ENCODE measurements at places on chromosomes 4 and X.
A peak's percentile ranks its signal among the peaks of the same experiment; 100 is the strongest.

DNA sequence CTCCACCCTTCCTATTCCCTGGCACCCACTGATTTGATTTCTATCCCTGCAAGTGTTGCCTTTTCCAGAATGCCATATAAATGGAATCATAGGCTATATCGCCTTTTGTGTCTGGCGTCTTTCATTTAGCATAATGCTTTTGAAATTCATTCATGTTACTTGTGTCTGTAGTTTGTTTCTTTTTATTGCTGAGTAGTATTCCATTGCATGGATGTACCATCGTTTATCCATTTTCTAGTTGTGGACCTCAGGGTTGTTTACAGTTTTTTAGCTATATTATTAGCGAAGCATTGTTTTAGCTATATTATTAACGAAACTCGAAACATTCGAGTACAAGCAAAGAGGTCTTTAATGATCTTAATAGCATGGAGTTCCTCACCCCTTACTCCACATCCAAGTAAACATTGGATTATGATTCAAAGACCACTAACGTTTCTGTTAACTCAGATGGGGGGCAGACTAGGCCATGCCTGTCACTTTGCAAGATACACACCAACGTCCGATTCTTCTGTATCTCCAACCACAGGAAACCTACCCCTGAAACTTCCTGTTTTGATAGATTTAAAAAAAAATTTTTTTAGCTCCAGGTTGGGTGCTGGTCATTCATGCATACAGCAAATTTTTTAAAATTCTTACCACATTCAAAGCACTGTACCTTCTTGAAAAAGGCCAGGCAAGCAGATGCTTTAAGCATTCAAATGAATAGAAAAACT, 1.1 kb downstream of the DCK start:
- DNase-seq = no peak

DNA sequence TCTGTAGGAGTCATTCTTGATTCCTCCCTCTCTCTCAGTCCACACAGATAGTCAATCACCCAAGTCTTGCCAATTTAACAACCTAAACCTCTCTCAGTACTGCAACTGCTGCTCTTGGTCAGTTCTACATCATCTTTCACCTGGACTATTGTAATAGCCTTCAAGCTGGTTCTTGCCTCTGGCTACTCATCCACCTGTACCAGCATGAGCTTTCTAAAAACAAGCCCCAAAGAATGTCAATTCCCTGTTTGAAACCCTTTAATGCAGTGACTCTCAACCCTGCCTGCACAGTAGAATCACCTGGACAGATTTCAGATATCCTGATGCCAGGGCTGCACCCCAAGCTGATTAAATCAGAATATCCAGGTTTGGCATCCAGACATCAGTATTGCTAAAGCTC, 48.3 kb downstream of the VGLL1 start:
- DNase-seq = no peak

- no peak for DNase-seq
These were observed 18.3 kb upstream of the ADAMTS3 start for GRCh38 chr4:72587334-72587733.

GRCh38 chrX:85503258-85504158, 124.0 kb upstream of the POF1B start:
- no peak for DNase-seq

DNA sequence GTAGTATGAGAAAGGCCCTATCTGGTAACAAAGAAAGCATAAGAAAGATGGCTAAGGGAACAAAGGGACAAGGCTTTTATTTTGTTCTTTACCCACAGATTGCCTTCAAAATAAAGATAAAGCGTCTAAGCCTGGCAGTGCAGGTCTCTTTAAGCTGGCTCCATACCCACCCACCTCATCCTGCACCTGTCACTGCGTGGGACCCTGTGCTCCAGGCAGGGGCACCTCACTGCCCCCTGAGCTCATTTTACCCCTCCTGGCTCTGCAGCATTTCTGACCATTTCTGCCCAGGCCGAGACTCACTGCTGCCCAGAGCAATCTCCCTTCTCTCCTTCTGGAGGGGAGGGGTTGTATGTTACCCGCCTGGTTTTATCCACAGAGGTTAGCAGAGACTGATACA, 1.7 kb upstream of the CYP4V2 start:
- DNase-seq = no peak

DNA sequence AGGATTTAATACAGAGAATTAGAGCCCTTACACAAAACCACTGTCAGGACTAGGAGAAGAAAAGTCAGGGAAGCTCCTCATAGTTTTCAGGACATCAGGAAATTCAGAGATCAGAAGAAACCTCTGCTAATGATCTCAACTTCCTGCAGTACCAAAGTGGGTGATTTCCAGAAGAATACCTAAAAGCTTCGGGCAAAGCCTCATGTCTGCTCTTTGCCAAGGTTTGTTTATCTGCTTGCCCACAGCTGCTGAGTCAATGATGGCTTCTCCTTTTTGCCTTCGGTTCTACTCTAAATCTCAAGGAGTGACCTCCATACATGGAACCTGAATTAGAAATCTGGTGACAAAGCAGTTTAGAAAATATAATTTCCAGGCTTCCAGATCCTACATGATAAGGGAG, 68.4 kb downstream of the USP38 start:
- no peak for DNase-seq

DNA sequence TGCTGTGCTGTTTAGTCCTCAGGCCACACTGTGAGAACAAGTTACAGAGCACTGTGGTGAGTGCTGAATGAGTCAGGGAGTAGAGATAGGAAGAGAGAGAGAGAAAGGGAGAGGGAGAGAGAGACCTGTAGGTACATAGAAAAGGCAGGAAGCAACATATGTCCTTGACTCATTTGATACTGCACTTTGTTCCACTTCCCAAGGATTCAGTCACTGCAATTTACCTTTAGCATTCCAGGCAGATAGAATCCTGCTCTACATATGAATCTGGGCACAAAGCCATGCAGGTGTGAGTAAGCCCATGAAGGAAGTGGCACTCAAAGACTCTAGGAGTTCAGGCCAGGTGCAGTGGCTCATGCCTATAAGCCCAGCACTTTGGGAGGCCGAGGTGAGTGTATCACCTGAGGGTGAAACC, 1.0 kb upstream of the DAPP1 start:
- DNase-seq = no peak

- DNase-seq = no peak
These were observed 163.6 kb downstream of the DCHS2 start for GRCh38 chr4:154328030-154328429.

DNA sequence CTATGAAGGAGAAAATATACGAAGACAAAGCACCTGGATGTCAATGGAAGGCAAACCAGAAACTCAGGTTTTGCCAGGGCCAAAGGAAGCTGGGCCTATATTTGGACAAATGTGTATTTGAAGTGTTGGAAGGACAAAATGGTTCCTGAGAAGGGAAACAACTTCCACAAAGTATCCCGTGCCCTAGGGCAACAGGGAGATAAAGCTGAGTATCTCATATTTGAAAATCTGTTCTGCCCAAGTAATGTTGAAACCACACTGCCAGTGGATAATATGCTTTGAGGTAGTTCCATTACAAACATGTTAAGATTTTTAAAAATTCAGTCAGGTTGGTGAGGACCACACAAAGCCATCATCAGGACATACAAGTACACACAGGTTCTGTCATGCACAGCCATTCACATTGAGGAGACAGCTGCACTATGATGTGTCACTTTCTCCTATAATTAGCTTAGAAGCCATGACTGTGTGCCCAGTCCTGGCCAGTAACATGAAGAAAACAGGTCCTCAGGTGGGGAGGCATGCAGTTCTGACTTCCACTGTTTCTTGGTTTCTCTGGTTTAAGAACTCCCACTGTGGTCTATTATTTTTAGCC, 116.4 kb downstream of the PWWP3B start:
- no peak for DNase-seq

GRCh38 chrX:64205735-64206501, 410 bp upstream of the AMER1 start:
- DNase-seq = peak; percentile 92

- DNase-seq = no peak
These were observed 67.6 kb downstream of the CLDN34 start for GRCh38 chrX:10034740-10035260.

GRCh38 chr4:152110780-152111179, 350.0 kb upstream of the GATB start:
- no peak for DNase-seq

DNA sequence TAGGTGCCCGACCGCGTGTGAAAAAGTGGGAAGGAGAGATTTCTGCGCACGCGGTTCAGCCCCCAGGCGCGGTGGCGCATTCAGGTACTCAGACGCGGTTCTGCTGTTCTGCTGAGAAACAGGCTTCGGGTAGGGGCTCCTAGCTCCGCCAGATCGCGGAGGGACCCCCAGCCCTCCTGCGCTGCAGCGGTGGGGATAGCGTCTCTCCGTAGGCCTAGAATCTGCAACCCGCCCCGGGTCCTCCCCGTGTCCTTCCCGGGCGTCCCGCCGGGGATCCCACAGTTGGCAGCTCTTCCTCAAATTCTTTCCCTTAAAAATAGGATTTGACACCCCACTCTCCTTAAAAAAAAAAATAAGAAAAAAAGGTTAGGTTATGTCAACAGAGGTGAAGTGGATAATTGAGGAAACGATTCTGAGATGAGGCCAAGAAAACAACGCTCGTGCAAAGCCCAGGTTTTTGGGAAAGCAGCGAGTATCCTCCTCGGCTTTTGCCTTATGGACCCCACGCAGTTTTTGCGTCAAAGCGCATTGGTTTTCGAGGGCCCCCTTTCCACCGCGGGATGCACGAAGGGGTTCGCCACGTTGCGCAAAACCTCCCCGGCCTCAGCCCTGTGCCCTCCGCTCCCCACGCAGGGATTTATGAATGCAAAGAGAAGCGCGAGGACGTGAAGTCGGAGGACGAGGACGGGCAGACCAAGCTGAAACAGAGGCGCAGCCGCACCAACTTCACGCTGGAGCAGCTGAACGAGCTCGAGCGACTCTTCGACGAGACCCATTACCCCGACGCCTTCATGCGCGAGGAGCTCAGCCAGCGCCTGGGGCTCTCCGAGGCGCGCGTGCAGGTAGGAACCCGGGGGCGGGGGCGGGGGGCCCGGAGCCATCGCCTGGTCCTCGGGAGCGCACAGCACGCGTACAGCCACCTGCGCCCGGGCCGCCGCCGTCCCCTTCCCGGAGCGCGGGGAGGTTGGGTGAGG, 3.7 kb downstream of the SHOX start:
- DNase-seq = no peak

DNA sequence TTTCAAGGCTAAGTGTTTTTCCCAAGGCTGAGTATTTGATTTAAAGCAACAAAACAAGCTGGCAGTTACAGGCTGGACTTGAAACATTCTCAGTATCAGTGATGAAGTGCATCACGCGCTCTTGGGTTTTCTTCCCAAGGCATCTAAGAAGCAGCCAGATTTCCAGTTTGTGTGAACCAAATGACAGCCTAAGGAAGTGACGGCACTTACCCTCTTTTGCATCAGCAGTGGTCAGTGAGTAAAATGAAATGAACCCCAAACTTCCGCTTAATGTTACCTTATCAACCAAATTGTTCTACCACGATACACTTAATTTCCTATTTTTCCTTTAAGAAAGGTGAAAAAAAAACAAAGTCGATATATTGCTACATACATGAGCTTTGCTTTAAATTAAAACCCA, 15.8 kb upstream of the GYPE start:
- no peak for DNase-seq

DNA sequence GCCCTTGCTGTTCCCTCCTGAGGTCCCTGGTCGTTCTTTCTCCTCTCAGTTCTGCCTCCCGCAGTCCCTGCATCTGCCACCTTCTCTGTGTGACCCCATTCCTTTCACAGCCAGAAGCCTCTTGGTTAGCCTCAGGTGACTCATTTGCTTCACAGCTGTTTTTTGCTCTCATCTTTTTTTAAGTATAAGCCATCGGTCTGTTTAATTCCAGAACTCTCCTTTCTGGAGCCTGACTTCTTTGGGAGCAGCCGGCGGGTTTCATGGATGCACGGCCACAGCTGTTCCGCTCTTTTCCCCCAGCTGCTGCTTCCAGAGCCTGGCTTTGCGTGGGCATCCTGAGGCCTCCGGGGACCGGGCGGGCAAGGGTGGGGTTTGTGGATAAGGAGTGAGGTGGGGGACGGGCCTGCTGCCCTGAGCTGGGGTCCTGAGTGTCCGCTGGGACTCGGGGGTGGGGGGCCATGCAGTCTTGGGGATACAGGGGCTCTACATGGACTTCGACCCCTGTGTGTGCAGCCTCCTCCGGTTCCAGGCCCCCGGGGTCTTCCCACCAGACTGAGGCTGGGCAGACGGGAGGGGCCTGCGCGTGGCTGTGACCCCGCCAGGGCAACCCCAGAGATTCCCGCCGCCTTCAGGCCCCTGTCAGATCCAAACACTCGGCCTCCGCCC, 46.7 kb downstream of the PCGF3 start:
- no peak for DNase-seq

DNA sequence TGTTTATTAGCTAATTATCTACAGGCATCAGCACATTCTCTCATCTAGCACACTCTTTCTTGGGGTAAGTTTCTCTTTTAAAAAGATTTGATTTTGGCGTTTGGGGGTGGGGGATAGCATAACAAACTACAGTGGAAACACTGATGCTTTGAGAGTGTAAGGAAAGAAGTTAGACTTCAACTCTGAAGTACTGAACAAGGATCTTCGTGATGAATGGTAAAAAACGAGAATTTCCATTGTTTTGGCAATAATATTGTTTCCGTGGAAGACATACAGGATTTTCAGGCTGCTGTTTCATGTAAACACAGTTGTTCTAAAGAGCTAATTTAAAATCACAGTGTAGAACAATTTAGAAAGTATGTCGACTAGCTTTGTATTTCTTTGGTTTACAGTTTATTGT, 451 bp downstream of the LPAR4 start:
- peak; percentile 0 for DNase-seq

DNA sequence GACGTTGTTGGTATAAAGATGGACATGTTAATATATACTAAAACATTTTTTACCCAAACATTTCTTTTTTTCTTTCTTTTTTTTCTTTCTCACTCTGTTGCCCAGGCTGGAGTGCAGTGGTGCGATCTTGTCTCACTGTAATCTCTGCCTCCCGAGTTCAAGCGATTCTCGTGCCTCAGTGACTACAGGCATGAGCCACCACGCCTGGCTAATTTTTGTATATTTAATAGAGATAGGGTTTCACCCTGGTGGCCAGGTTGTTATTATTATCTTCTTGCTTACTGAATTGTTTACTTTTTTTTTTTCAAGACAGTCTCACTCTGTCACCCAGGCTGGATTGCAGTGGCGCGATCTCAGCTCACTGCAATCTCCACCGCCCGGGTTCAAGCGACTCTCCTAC, 68.8 kb downstream of the HOPX start:
- no peak for DNase-seq

- DNase-seq = no peak
These were observed 22.1 kb downstream of the RWDD4 start for GRCh38 chr4:183636923-183637322.

GRCh38 chr4:24195991-24196736, 306.3 kb upstream of the PPARGC1A start:
- no peak for DNase-seq

GRCh38 chr4:27276307-27277073, 415.8 kb downstream of the STIM2 start:
- peak; percentile 50 for DNase-seq

- no peak for DNase-seq
These were observed 88.3 kb downstream of the SHROOM2 start for GRCh38 chrX:9874483-9874882.

DNA sequence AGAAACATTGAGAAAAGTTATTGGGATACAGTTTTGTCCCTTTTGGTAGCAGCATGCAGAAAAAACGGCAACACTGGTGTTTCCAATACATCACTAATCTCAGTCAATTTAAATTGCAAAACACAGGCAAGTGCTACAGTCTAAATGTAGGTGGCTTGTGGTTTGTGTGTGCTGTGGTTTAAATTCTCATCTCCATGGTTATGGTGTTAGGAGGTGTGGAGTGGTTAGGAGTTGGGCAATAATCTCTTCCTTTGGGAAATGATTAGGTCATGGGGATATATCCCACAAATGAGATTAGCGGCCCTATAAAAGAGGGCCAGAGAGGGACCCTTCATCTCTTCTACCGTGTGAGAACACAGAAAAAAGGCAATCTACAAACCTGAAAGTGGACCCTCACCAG, 1344.3 kb downstream of the ADGRL3 start:
- peak; percentile 1 for DNase-seq

Measured in fibroblast of skin of right quadriceps (primary cell).